ENCODE measurements at places on chromosomes 1 and 21.

DNA sequence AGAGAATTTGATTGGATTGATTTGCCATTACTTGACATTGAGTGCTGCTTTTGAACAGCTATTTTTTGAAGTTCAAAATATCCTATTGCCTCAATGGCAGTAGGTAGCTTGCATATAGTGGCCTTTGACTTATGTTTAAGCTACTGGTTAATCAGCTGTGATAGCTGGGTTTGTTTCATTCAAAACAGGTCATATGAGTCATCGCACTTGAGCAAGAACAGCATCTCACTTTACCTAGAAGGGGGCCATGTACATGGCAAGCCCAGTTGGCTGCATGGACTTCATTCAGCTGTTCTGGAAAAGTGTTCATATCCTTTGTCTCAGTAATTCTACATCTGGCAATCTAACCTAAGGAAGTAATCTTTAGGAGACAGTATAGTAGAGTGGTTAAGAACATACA lies 29.0 kb upstream of the ARID1A start:
- no peak for DNase-seq

DNA sequence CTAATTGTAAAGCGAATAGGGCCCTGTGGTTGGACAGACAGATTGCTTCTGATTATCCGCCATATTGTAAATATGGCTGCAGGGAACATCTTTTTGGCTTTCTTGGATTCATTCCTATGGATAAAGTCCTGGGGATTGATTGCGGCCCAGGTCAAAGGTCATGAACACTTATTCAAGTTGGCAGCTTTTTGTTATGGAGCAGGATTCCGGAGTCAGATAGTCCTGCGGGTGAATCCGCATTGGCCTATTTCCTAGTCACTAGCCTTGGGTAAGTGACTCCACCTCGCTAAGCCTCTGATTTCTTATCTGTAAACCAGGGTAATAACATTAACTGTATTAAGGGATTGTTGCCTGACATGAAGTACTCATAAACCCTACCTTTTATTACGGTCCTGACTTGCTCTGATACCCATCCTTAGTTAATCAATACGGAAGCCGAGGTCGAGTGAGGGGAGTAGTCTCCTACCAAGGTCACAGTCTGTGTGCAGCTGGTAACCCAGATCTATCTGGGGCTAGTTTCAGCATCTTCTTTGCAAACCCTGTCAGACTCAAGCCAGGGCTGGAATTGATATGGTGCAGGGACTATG lies 31.7 kb downstream of the EDN2 start:
- no peak for DNase-seq

DNA sequence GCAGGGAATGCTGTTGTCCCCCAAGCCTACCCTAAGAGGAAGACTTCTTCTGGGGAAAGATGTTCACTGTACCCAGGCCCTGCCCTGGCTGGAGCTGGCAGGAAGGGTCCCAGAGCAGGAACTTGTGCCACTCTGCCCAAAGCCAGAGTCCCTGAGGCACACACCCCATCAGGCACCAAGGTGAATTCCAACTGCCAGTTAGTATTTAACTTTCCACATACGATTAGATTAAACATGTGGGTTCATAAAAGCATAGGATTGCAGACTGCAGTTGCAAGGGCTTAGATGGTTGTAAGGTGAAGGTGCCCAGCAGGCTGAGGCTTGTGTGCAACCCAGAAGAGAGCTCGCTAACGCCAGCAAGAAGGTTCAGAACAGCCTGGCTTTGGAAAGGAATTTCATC lies at the start of gene KCNE2:
TSS of gene KCNE2 (plus strand) at position 274 of the 400 bp plus-strand sequence. CDS start 6,473 bp downstream, outside the sequence.
- no peak for DNase-seq

GRCh38 chr1:193111641-193112090 lies 6.5 kb upstream of the GLRX2 start:
- no peak for DNase-seq

GRCh38 chr1:53600561-53600960 lies 138.4 kb downstream of the GLIS1 start:
- no peak for DNase-seq

Data from cortex of kidney (tissue), 1 donor.